NCI-H748 treated with DMSO at 0.1 percent for 48 hours (cell line): ENCODE measurements at places on chromosomes 1 and 21.

DNA sequence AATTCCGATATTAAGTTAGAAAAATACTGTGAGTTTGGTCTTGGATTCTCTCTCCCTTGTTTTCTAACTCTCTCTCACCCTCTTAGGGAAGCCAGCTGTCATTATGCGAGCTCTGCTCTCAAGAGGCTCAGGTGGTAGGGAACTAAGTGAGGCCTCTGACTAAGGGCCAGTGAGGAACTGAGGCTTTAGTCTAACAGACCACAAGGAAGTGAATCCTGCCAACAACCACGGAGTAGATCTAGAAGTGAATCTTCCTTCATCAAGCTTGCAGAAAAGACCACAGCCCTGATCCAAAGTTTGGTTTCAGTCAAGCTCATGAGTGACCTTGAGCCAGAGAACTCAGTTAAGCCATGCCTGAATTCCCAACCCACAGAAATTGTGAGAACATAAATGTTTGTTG, 180.1 kb upstream of the PRMT6 start:
- DNase-seq, result no peak

DNA sequence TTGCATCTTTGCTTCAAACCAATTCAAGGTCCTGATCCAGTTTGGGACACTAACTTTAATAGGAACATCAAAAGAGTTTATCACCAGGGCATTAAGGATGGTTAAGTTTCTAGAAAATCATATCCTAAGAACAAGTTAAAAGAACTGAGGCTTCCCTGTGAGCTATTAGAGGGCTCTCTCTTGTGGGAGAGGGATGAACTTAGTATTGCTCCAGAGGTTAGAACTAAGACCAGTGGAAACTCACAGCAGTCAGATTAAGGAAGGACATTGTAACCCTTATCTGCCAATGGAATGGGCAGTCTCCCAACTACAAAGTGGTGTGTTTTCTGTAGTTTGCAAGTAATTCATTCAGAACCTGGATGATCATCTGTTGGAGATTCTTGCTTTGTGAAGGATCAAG, 36.8 kb downstream of the UBE2U start:
- DNase-seq, result no peak

GRCh38 chr1:47184090-47184821, 5.6 kb downstream of the PDZK1IP1 start:
- DNase-seq, result no peak

DNA sequence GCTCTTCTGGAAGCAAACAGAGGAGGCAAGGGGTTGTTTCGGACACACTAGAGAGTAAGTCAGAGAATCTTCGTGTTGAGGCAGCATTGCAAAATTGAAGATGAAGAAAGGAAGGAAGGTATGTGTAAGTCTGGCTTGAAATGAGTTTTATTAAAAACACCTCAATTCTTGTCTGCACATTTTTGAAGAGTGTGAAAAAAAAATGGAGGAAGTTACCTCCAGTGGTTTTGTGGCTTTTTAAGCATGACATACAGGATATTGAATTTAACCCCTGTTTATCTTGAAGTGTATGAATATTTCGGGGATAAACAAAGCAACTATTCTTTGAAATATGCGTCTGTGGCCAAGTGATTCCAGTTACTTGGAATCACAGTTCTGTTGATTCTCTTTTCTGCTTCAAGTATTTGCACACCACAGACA, 203.2 kb upstream of the SGIP1 start:
- no peak for DNase-seq

DNA sequence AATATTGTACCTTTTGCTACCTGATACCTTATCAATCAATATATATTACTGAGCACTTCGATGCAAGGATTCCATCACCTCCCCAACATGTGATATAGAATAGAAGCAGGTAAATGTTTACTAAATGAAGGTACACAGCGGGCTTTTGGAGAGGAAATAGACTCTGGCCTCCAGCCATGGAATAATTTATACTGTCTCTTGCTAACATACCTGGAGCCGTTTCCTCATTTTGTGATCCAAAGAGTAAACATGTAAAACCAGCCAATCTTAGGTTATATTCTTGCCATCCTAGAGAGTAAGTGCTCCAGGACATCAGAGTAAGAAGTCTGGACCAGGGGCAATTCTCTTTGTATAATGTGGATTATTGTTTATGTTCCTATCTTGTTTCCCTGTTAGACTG, 39.4 kb downstream of the NDUFS5 start:
- no peak for DNase-seq

- no peak for DNase-seq
Measured at GRCh38 chr1:153364766-153365666, 7.4 kb downstream of the S100A9 start.

DNA sequence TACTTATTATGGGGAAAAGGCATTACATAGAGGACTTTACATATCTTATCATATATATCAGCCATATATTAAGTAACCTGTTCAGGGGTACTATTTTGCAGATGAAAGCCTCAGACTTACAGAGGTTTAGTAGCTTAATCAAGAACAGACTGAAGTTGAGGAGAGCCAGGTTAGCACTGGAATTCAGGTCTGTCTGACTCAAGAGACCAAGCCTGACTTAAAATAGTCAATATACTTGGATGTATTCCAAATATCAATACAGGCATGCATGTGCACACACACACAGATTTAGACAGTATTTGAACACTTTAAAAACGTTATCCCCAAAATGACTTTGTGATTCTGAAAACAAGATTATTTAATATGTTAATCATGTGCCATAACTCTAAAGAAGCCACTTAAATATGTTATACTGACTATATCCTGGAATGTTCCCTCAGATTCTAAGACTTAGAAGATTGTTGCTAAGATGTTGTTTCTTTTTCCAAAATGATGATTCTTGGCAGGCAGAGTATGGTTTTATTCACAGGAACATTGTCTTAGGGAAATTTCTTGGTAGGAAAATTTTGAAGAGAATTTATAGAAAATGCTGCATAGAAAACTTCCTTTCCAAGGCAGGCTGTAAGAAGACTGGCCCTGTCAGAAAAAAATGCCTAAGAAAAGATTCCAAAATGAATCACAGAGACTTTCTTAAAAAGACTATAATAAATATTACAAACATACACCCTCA, 61.6 kb downstream of the ADAMTS1 start:
- DNase-seq, result no peak

- DNase-seq, result no peak
Measured at GRCh38 chr1:243977094-243977493, 74.0 kb upstream of the ZBTB18 start.

DNA sequence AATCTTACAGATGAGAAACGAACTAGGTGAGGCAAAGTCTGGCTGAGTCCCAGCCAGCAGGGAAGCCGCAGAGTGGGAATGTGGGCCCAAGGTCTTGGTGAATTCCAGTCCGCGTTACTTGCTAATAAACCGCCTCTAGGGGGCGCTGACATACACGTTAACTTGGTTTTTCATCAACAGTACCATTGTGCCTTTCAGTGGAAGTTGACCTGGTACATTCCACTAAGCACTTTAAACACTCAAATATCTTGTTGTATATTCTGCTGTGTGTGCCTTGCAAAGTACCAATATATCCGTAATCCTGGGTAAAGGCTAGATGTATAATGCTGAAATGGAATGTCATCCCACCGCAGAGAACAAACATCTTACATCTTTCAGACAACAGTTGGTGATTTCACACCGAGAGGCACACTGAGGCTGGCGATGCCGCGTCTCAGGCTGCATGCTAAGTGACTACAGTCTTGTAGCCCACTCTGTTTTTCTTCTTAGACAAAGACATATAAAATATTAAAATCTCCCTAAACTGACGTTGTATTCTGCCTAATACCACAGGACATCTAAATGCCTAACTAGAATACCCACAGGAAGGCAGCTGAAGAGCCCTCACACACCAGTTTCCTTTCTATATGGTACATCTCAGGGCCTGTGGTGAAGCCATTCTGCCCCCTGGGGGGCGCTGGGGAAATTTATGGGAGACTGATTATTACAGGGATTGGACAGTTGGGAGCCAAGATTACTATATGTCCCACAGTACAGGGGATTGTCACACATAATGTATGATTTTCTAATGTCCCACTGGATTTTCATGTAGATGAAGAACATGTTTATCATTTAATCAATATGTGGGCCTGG, 49.2 kb upstream of the C1orf198 start:
- peak; percentile 6 for DNase-seq

DNA sequence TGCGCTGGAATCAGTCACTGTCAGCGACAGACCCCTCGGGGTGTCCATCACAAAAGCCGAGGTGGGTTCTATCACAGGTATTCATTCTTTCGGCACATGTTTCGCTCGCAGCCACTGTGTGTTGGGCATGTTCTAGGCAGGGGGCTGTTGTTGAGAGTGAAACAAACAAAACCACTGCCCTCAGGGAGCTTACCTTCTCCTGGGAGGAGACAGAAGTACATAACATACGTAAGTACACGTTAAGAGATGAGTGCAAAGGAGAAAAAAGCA, 6.6 kb downstream of the ATF3 start:
- no peak for DNase-seq

DNA sequence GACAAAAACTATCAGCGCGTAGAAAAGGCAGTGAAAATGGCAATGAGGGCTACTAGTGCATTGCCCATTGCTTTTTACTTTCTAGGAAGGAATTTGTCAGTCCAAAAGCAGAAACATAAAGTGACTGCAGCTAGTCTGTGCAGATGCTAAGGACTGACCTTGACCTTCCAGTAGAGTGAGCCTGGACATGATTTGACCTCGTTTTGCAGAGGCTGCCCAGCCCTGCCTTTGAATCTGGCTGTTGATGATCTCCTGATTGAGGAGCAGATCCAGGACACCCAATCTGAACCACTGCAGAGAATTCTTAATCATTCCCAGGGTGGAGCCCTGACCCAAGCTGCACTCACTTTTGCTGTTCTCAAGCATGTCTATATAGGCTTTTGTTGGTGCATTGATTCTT, 21.6 kb downstream of the DYRK3 start:
- DNase-seq, result no peak

- DNase-seq, result no peak
Measured at GRCh38 chr1:79006564-79006963, at the start of gene ADGRL4. Gene ADGRL4 (minus strand): TSS chr1:79006730. CDS start chr1:79006654, 76 bp downstream.

GRCh38 chr21:29737186-29737585, 202.6 kb downstream of the GRIK1 start:
- no peak for DNase-seq

DNA sequence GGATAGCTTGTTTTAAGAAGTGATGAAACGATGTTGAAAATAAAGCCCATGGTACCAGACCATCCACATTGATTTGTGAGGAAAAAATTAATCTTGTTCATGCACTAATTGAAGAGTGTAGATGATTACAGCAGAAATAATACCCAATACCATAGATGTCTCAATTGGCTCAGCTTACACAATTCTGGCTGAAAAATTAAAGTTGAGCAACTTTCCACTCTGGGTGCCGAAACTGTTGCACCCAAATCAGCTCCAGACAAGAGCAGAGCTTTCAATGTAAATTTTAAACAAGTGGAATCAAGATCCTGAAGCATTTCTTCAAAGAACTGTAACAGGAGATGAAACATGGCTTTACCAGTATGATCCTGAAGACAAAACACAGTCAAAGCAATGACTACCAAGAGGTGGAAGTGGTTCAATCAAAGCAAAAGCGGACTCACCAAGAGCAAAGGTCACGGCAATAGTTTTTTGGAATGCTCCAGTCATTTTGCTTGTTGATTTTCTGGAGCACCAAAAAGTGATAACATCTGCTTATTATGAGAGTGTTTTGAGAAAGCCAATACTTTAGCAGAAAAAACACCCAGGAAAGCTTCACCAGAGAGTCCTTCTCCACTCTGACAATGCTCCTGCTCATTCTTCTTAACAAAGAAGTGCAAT, 16.1 kb upstream of the KCNA3 start:
- no peak for DNase-seq

DNA sequence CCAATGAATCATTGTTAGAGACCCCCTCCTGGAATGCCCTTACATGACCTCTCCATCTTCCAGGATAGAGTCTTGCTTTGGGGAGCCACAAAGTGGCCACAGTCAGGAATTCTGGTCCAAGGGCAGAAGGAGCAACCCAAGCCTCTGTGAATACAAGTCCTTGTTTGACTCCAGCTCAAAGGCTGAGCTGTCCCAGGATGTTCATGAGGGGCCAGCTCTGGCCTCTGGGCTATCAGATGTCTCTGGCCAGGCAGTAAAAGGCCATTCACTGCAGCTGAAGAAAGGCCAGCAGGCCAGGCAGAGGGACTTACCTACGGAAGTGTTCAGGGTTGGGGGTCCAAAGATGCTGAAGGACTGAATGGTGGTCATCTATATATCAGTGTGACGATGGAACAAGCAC, 98.3 kb upstream of the IPO9 start:
- no peak for DNase-seq

- no peak for DNase-seq
Measured at GRCh38 chr1:178189814-178190213, 95.9 kb downstream of the RASAL2 start.

- DNase-seq, result no peak
Measured at GRCh38 chr1:147912553-147912952, 10.0 kb downstream of the GJA8 start.

- DNase-seq, result no peak
Measured at GRCh38 chr1:182263706-182264105, 127.9 kb downstream of the GLUL start.

GRCh38 chr1:203351037-203351625, at the start of gene FMOD:
Gene FMOD (minus strand): TSS chr1:203351122. CDS start chr1:203348270, 2,852 bp downstream.
- no peak for DNase-seq

- DNase-seq, result no peak
Measured at GRCh38 chr1:40694353-40694874, 2.9 kb downstream of the NFYC start.

DNA sequence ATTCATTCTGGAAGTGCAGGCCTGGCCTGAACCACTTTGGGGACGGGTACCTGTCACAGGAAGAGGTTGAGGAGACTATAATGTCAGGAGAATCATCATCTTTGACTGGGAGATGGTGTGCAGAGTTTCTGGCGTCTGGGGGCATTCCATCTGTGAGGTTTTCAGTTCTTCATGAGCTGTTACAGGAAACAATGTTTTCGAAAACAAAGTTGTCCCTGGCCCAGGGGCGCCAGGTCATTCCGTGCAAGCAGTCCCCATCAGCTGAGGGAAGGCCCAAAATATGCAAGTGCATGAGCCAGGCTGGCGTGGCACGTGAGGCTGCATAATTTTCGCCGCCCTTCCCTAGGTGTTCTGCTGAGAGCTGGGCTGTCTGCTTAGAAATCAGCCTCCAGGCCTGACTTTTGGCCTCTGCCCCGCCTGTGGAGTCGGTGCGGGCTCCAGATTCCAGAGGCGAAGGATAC, 68.4 kb upstream of the ATP5PO start:
- no peak for DNase-seq

- DNase-seq, result no peak
Measured at GRCh38 chr21:33371366-33371765, 31.8 kb upstream of the IFNGR2 start.

DNA sequence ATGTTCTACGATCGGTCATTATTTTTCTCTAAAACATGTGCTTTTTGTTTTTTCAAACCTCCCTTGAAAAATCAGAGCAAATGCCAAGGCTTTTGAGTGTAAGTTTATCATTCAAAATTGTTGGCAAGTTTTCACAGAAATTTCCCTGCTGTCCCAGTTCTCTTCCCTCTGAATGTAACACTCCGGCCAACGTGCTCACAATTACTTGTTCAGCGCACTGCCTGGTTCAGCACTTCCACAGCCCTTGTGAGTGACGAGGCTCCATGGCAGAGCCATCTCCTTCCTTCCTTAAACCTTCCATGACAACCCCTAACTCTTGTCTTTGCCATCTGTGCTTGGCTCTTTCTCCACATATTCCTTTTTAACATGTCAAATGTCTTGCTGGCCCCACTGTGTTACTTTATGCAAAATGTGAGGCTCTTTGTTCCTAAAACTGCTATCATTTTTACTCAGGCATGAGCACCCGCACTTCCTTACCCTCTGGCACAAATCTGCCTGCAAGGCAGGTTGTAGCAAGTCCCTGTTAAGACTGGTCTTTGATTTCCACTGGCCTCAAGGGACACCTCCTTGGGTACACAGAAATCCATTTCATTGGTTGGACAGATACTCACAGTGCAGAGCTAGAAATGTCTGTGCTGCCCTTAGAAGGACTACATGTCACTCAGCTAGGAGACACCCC, 142.8 kb downstream of the HUNK start:
- DNase-seq, result no peak
